ENCODE measurements at places on chromosomes 6 and 20.
A peak's percentile ranks its signal among the peaks of the same experiment; 100 is the strongest.

DNA sequence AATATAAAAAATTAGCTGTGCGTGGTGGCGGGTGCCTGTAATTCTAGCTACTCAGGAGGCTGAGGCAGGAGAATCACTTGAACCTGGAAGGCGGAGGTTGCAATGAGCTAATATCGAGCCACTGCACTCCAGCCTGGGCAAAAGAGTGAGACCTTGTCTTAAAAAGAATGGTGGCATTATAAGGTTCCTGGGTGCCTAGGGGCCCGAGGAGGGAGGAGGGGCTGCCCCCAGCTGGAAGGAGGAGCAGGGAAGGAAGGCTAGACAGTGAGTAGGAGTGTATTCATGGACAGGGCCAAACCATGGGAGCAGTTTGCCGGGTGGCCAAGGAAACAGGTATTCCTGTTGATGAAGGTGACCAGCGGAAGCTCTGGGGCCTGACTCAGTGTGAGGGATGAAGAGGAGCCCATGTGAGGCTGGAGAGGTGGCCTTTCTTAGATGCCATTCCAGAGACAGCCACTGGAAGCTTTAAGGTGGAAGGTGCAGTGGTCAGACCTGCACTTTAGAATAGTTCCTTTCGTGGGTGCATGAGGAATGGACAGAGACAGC, 24.2 kb downstream of the MANBAL start:
- no peak for DNase-seq

- DNase-seq: no peak
These were observed 154.1 kb downstream of the CD24 start for GRCh38 chr6:106820412-106820852.

DNA sequence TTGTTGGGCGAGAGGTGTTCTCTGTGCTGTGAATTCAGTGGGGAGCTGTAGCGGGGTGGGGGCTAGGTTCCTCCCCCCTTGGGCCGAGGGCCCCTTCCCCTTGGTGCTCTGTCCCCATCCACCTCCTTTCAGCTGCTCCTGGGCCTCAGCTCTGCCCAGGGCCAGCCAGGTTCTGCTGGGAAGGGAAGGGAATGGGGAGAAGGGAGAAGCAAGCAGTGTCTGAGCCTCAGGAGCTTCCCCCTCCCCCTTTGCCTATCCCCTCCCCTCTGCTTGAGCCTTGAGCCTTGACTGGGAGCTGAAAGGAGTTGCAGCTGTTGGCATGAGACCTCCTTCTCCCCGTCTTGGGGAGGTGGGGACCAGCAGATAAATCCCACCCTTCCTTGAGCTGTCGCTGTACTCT, 576 bp upstream of the RRP36 start:
- no peak for DNase-seq

DNA sequence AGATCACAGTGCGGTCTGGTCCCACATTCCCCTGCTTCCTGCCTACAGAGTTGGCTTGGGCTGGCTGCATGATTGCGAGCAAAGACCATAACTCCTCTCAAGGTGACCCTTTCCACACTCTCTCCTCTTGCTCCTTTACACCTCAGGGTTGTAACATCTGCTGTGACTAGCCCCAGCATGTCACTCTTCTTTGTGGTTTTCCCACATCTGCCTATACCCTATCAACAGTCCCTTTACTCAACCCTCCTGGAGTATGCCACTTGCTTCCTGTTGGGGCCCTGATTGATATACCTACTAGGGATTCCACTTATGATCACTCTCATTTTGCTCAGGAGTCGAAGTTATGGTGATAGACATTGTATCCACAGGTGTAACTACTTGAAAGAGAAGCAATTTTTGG, 58.9 kb upstream of the SGK1 start:
- DNase-seq: no peak

GRCh38 chr6:14520536-14520935, 403.0 kb downstream of the CD83 start:
- no peak for DNase-seq

DNA sequence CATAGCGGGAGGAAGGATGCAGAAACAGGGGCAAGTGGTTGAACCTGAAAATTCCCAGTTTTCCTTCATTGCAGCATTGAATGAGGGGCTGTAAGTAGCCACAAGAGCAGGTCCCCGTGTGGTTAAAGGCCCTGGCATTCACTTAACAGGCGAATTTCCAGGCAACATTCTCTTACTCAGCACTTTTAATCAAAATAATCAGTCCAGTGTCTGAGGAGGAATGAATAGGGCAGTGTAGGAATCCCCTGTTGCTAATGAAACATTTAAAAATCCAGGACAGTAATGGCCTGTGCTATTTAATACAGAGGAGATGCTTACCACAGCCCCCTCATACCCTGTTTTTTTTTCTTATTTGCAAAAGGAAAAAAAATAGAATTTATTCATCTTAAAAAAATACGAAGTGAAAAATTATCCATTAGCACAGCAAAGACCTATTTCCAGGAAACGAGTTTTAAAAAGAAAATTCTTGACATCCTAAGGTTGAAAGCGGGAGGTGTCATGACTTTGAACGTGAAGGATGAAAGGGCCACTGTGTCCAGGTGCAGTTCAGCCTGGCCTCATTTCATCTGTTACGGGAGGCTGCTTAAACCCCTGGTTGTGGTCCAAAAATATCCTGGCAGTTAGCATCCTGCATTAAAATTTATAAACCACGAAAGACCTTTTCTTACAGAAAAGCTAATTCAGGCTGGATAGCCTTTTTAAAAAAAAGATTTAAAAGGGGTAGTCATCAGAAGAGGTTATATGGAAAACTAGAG, 20.2 kb downstream of the MYLK4 start:
- DNase-seq: no peak

DNA sequence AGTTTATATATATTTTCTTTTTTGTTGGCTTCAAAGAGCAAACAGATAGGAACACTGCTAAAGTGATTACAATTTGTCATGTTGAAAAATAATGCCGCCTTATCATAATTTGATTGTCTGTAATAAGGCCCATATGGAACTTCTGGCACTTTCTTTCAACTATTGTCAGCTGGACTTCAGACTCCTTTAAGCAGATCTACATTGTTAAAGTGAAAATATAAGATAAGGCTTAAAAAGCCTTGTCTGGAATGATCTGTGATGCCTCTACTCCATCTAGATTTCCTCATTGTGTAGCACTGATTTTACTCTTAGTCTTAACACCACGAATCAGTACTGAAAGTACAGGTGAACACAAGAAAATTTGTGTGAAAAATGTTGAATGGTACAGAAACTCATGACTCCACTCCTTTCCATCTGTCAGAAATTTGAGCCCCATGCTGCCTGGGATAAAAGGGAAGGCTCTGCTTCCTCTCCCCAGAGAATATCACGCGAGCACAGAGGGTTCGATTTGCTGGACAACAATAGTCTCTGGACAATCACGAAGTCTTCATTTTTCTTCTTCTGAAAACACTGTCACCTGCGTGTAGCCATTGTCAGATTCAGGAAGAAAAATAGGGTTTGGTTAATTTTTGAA, 56.0 kb downstream of the BCAS1 start:
- DNase-seq: no peak

- DNase-seq: no peak
These were observed 97.6 kb upstream of the HDGFL1 start for GRCh38 chr6:22471746-22472145.

- DNase-seq: no peak
These were observed 115.6 kb downstream of the TCP11 start for GRCh38 chr6:35025232-35026188.

- DNase-seq: no peak
These were observed 11.8 kb upstream of the IBTK start for GRCh38 chr6:82259389-82259788.

GRCh38 chr6:31400467-31401289, 2.7 kb upstream of the MICA start:
- peak; percentile 70 for DNase-seq

GRCh38 chr20:24701668-24702067, 232.2 kb downstream of the SYNDIG1 start:
- no peak for DNase-seq

- no peak for DNase-seq
These were observed 73.6 kb downstream of the LCA5 start for GRCh38 chr6:79463621-79464050.

DNA sequence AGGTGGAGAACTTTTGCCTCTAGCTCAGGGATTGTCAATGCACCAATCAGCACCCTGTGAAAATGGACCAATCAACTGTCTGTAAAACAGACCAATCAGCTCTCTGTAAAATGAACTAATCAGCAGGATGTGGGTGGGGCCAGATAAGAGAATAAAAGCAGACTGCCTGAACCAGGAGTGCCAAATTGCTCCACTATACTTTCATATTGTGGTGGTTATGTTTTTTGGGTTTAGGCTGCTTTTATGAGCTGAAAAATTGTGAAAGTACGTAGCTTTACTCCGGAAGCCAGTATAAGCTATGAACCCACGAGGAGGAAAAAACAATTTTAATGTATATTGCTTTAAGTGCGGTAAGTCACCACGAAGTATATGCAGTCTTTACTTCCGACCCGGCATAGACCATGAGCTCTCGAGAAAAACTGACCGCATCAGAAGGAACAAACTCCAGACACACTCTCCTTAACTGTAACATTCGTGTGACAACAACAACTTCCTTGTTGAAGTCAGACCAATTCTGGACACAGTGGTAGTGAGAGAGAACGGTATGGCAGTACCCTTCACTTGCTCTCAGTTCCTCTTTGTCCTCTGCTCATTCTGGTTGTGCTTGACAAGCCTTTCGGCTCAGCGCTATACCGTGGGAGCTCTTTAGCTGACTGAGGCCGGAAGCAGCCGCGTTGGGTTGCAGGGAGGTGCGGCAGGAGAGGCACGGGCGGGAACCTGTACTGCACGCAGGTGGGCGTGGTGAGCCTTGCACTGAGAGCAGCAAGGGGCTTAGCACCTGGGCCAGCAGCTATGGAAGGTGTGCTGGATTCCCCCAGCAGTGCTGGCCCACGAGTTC, 81.9 kb upstream of the E2F3 start:
- DNase-seq: peak; percentile 90

DNA sequence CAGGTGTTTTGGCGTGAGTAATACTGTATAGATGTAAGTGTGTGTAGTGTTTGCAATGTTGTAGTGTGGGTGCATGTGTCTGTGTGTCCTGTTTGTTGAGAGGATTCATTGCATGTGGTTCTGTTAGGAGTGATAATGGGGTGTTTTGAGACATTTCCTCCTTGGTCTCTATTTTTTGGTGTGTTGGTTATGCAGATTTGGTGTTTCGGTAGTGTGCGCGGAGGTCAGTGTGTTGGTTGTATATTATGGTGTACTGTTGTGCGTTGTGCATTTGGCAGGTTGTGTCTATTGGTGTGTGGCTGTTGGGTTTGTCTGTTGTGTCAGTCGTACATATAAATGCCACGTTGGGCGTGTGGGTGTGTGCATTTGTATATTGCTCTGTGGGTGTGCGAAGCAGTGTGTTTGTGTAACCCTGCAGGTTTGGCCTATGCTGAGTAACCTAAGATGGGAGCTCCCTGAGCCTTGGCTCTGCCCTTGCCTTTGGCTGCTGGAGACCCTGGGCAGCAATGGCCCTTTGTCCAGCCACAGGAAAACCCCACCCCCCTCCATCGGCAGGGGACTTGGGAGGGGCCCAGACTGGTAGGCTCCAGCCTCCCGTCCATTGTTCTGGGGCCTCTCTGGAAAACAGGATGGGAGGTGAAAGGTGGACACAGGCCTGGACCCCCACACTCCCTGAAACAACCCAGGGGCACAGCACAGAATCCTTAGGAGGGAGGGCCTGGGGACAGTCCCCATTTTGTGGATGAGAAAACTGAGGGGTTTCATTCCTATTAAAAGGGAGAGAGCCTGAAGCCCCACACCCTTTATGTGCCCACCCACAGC, 10.3 kb upstream of the ID1 start:
- no peak for DNase-seq

DNA sequence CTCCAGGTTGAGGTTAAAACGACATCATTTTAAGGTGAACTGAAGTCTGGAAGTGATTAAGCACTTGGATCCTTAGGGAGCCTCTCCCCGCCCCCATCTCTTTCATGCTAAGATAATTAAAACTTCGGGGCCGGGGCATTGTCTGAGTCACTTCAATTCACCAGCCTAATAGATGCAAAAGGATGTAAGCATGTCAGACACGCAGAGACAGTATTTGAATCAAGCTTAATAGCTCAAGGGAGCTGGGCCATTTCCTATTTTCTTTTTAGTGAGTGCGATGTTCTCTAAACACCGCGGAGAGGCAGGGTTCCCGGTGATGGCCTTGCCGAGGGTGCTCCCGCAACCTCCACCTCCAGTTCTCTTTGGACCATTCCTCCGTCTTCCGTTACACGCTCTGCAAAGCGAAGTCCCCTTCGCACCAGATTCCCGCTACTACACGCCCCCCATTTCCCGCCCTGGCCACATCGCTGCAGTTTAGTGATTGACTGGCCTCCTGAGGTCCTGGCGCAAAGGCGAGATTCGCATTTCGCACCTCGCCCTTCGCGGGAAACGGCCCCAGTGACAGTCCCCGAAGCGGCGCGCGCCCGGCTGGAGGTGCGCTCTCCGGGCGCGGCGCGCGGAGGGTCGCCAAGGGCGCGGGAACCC, 516 bp upstream of the IRF4 start:
- peak; percentile 20 for DNase-seq

GRCh38 chr6:137890983-137891537, 24.0 kb downstream of the TNFAIP3 start:
- no peak for DNase-seq

DNA sequence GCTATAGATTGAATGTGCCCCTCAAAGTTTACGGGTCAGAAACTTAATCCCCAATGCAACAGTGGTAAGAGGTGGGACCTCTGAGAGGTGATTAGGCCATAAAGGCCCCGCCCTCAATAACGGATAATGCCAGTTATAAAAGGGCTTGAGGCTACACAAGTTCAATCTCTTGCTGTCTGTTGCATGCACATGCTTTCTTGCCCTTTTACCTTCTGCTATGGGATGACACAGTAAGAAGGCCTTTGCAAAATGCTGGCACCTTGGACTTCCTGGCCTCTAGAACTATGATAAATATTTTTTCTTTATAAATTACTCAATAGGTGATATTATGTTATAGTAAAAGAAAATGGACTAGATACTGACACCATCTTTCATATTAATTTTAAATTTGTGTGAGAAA, 806.1 kb downstream of the TENT5A start:
- DNase-seq: no peak

GRCh38 chr6:125067552-125067951, 86.0 kb upstream of the TPD52L1 start:
- DNase-seq: no peak

DNA sequence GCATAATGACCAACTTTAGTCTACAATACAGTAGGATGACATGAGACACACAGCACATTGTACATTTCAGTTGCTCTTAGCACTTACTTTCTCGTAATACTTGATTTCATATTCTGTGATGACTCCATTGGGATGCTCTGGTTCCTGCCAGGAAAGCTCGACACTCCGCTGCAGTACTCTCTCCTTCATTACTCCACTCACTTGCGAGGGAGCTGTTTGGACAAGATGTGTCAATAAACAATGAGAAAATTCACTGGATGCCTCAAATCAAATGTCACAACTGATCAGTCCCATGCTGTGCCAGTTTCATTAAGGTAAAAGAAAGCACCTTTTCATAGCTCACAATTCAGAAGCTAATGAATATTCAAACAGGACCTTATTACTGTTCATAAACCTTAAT, 147.1 kb downstream of the EPHA7 start:
- no peak for DNase-seq

- DNase-seq: no peak
These were observed 46.0 kb upstream of the SRF start for GRCh38 chr6:43125119-43125518.

- no peak for DNase-seq
These were observed 10.4 kb downstream of the ZSWIM3 start for GRCh38 chr20:45867819-45868176.

- DNase-seq: peak; percentile 73
These were observed 11.0 kb downstream of the UQCC2 start for GRCh38 chr6:33700391-33701050.

Data from CD4-positive, alpha-beta T cell treated with Interleukin-6 at 100 ng/mL for 8 hours (primary cell).